ENCODE measurements at places on chromosomes 11 and 22. TPM values are rescaled to one million over a fixed set of nuclear protein-coding genes. Genes with fewer than 3 reads are reported as not detected.

Gene ARFGAP3
- 50.8 TPM for polyA plus RNA-seq

Gene SHANK3
- 15.7 TPM for polyA plus RNA-seq

Gene MYBPC3
- 0.03 TPM for polyA plus RNA-seq

Gene LARGE2
- polyA plus RNA-seq: 18.1 TPM

Gene UBE2L6
- 78.7 TPM for polyA plus RNA-seq

Gene TSSK2
- polyA plus RNA-seq: not detected

Gene MAPK8IP2
- 0.71 TPM for polyA plus RNA-seq

Gene OTOG
- polyA plus RNA-seq: 0.06 TPM

Gene ZP1
- polyA plus RNA-seq: not detected

Gene APOA4
- not detected for polyA plus RNA-seq

Gene FAM181B
- polyA plus RNA-seq: 0.17 TPM

Gene RFPL2
- not detected for polyA plus RNA-seq

Gene MMP11
- polyA plus RNA-seq: 12.5 TPM

Gene IGLL1
- 1.6 TPM for polyA plus RNA-seq

Gene CD3E
- 1.9 TPM for polyA plus RNA-seq

Gene DEUP1
- 2.5 TPM for polyA plus RNA-seq

Gene KCNC1
- polyA plus RNA-seq: 0.67 TPM

Gene APOL1
- 16.7 TPM for polyA plus RNA-seq

Gene KCNJ5
- polyA plus RNA-seq: 12.2 TPM

Gene APOL2
- 29.9 TPM for polyA plus RNA-seq

Gene OR5I1
- polyA plus RNA-seq: not detected

Gene SCUBE2
- polyA plus RNA-seq: 30.7 TPM

Gene TSPAN32
- 3.0 TPM for polyA plus RNA-seq

Gene CCDC90B
- 83.9 TPM for polyA plus RNA-seq

Gene ADM2
- polyA plus RNA-seq: 0.81 TPM

Gene SYT7
- 6.7 TPM for polyA plus RNA-seq

Gene PKDREJ
- 0.41 TPM for polyA plus RNA-seq

Gene OR5T3
- not detected for polyA plus RNA-seq

Gene ANKK1
- 0.49 TPM for polyA plus RNA-seq

Measured in right lung (tissue), 10 donors.